GM04504 (cell line): ENCODE measurements at places on chromosomes 5 and 9.

- no peak for DNase-seq
Measured at GRCh38 chr5:93890657-93891056, 149.3 kb upstream of the POU5F2 start.

DNA sequence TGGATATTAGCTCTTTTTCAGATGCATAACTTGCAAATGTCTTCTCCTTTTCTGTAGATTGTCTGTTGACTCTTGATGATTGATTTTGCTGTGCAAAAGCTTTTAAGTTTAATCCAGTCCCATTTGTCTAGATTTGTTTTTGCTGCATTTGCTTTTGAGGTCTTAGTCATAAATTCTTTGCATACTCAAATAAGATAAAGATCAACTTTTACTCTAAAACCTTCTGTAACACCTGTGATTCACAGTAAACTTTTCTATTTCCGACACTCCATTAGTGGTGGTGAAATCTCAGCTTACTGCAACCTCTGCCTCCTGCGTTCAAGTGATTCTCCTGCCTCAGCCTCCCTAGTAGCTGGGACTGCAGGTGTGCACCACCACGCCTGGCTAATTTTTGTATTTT lies 239.0 kb upstream of the ST8SIA4 start:
- no peak for DNase-seq

GRCh38 chr5:113031557-113031956 lies 55.0 kb downstream of the DCP2 start:
- no peak for DNase-seq

GRCh38 chr9:97911970-97912369 lies 10.3 kb downstream of the TRMO start:
- no peak for DNase-seq

GRCh38 chr9:21160178-21160577 lies 6.3 kb downstream of the IFNA21 start:
- DNase-seq = no peak

- DNase-seq = no peak
Measured at GRCh38 chr5:173778152-173778782, 109.9 kb upstream of the CPEB4 start.
